Astrocyte of the hippocampus (primary cell): ENCODE measurements at places on chromosomes 1 and 21.

- DNase-seq, result no peak
These were observed 734 bp upstream of the C1orf210 start for GRCh38 chr1:43286115-43286514.

DNA sequence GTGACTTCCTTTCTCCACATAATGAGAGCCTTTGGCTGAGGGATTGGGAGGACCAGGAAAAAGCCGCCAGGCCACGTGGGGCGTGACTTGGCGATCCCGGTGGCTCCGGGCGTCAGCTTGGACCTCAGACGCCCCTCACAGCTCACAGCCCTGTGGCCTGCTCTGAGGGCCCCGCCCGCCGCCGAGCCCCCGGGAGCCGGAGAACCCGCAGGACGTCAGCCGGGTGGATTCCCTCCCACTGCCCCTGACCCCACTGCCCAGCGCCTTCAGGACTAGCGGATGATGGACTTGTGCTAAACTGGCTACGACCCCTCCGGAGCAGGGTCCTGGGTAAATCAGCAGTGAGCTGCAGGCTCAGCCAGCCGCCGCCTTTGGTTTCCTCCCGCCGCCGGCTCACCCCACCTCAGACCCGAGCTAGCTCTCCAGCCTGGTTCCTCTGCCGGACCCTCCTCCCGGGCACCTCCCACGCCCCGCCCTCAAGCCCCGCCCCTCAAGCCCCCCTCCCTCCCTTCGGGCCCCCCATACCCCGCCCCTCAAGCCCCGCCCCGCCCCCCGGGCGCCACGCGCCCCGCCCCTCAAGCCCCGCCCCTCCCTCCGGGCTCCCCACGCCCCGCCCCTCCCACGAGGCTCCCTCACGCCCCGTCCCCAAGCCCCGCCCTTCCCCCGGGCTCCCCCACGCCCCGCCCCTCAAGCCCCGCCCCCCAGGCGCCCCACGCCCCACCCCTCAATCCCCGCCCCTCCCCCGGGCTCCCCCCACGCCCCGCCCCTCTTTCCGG lies 10.0 kb upstream of the FAAP20 start:
- DNase-seq, result peak; percentile 88

GRCh38 chr1:208190784-208191183 lies 53.4 kb downstream of the PLXNA2 start:
- no peak for DNase-seq

DNA sequence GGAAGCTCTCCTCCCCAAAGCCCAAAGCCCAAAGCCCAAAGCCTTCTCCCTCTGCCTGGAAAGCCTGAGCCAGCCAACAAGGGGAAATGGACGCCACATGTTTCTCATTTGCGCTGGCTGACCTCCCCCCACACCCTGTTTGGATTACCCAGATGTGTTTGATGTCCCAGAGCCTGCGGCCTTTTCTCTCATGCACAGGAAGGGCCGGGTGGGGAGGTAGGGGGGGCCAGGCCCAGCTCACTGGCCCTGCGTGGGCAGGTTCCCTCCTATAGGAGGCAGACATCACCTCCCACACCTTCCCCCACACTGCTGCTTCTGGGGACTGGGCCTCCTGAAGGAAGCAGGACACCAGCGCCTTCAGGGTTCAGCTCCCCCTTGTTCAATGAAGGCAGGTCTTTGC lies 116.3 kb downstream of the NAV1 start:
- DNase-seq, result peak; percentile 26

- DNase-seq, result no peak
These were observed 54.8 kb downstream of the PIK3R3 start for GRCh38 chr1:46077644-46078043.

DNA sequence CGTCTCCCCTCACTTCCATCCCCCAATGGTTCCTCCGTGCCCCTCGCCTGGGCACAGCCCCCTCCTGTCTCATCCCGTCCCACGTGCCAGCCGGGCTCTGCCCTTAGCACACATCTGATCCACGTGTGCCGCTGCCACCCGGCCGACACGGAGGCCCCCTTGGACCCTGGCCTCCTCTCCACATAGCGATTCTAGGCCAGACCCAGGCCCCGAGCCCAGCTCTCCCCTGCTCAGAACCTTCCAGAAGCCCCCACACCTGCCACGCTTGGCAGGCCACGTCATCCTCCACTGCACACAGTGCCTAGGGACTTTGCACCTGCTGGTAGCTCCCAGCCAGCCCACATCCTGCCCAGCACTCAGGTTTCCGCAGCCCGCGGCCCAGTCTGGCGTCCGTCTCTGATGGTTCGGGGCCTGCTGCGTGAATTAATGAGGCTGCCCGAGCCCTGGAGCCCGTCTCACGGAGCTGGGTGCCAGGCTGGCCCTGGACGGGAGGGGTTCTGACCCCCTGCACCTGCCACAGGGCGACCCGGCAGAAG lies 20.1 kb downstream of the PLCH2 start:
- no peak for DNase-seq

DNA sequence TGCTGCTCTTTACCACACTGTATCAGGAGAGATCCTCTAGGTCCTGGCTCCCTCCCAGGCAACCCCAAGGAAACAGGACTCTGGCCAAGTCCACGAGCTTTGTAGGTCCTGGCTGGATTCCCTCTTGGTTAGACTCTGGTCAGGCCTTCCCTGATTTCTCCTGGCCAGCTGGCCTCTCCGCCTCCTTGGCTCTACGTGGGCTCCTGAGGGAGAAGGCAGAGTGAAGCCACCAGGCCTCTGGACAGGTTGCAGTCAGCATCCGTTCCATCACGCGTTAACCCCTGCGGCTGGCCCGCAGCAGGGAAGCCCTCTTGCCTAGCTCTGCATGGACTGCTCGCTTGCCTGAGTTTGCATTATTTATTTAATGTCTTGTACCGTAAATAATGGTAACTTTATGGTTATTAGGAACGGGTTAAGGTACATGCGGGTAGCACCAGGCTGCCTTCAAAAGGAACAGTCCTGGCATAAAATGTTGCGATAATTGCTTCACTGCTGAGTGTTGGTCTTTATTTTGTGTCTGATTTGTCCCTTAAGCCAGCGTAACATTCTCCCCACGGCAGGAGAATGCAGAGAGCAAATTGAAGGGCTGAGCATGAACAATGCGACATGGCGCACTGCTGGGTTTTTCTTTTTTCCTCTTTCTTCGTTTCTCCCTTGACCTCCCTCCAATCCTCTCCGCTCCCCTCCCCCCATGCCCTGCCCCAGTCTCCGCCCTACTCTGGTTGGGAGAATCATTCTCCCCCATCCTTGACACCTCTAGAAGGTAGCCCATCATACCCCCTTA lies 100.3 kb downstream of the RNF220 start:
- peak; percentile 77 for DNase-seq

- no peak for DNase-seq
These were observed 3.9 kb upstream of the SLC27A3 start for GRCh38 chr1:153771261-153771660.

- no peak for DNase-seq
These were observed 43.3 kb downstream of the PHC2 start for GRCh38 chr1:33387625-33388024.

DNA sequence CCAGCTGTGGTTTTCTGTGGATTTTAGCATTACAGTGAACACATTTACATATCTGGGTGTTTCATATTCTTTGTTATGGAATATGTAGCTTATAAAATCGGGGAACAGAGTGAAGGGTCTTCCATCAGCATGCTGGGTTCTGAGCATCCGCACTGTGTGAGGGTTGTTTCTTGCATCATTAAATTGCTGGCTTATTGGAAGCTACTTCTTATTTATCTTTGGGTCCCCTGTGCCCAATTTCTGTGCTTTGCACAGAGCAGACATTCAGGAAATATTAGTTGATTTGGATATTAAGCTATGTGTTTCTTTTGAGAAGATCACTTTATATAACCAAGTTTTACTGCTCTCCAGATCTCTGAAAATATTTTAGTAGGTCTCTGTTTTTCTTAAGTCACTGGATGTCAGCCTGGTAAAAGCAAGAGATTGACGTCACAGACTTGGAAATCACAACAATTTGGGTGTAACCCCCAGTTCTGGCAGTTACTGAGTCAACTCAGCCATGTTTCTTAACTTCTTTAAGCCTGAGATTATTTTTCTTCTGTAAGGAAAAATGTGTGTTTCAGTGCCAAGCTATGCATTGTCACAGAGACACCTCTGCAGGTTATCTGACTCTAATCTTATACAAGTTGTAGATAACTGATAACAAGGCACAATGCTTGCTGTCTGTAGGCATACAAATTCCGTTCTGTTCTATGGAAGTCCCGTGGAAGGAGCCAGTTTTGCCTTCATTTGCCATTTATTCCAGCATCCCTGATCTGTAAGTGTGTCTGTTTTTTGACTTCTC lies 258.3 kb upstream of the KAZN start:
- DNase-seq, result no peak

DNA sequence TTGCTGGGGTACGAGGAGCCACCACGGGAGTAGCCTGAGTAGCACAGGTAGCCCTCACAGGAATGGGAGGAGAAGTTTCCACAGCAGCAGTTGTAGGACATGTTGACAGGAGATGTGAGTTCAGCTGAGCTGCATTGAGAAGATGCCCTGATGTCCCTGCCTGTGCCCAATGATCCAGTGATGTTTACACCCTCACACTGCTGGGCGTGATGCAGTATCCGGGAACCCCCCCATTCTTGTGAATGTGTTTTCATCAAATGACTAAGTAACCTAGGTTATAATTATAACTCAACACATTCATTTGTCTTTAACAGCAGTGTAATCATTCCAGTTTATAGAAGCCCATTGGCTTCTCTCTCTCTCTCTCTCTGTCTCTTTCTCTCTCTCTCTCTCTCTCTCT lies at the start of gene KRTAP23-1:
Gene KRTAP23-1, minus strand, starts transcription at position 101 of the 400 bp plus-strand sequence. Its CDS starts 0 bp downstream, at position 101.
- no peak for DNase-seq

DNA sequence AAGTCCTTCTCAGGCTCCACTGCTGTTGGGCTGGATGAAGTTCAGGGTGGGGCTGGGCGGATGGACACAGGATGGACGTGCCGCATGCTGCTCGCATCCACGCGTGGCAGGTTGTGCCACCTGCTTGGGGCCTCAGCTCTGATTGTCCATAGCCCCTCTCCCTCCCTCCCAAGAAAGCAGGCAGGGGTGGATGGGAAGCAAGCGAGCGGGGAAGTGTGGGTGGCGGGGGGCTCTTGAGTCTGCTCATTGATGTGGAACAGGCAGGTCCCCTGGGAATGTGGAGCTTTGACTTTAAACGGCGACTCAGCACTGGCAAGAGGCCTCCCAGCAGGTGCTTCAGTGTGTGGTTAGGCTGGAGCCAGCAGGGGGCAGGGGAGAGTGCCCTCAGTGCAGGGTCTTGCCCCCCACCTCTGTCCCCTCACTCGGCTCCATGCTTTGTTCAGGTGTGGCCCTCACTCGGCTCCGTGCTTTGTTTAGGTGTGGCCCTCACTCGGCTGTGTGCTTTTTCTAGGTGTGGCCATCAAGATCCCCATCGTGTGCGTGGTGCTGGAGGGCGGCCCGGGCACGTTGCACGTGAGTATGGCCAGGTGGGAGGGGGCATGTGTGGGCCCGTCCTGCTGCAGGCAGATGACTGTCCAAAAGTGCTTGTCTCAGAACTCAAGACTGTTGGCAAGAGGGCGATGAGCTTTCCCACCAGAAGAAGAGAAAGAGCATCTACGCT lies 23.9 kb downstream of the TRPM2 start:
- DNase-seq, result no peak

- no peak for DNase-seq
These were observed 5.1 kb upstream of the DCAF8 start for GRCh38 chr1:160267284-160267991.
